Stimulated activated CD4-positive, alpha-beta T cell treated with anti-CD3 and anti-CD28 coated beads, TNF-alpha, amount 100 ng/mL, for 24 hours (primary cell): ENCODE measurements at places on chromosomes 6 and 20.

DNA sequence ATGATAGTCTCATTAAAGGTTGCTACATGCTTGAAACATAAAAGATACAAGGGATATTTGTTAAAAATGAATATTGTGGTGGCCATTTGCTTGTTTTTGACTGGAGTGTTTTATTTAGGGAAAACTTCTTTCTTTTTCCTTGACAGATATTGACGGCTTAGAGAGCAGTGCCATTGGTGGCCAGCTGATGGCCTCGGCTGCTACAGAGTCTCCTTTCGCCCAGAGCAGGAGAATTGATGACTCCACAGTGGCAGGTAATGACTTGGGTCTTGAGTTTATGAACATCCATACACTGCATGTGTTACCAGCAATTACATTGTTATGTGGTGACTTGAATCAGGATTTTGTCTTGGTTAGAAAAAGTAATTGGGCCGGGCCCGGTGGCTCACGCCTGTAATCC, 67.5 kb upstream of the PBOV1 start:
- no peak for DNase-seq

DNA sequence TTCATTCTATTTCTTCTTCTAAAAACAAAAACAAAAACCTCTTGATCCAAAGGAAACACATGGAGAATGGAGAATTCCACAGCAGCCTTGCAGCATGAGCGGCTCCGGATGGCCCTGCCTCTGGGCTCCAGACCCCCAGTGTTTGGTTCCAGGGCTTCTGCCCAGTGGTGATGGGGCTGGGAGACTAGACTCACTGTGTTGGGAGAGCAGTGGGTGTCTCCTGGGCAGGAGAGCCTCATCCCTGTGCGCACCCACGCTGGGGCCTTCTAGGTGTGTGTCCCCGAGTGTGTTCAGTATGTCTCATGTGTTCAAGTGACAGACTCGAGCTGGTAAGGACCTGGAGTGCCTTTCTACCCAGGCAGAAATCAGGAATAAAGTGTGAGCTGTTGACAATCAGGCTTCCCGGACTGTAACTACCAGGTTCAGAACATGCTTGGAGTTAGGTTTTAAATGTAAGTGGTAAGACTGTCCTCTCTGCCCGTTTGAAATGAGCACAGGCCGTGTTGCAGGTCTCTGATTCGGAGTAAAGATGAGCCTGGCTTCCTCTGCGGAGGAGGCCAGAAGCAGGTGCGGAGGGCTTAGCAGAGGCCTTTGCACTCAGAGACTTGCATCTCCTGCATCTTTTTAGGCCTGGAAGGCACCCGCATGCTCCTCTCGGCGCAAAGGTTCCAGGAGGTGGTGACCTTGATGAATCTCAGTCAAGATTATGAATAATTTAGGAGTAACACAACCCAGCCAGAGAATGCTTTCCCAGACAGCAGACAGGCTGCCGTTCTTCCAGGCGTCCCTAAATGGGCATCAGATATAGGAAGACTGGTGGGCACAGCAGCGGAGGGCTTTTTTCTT, 253.6 kb downstream of the CDH26 start:
- no peak for DNase-seq

DNA sequence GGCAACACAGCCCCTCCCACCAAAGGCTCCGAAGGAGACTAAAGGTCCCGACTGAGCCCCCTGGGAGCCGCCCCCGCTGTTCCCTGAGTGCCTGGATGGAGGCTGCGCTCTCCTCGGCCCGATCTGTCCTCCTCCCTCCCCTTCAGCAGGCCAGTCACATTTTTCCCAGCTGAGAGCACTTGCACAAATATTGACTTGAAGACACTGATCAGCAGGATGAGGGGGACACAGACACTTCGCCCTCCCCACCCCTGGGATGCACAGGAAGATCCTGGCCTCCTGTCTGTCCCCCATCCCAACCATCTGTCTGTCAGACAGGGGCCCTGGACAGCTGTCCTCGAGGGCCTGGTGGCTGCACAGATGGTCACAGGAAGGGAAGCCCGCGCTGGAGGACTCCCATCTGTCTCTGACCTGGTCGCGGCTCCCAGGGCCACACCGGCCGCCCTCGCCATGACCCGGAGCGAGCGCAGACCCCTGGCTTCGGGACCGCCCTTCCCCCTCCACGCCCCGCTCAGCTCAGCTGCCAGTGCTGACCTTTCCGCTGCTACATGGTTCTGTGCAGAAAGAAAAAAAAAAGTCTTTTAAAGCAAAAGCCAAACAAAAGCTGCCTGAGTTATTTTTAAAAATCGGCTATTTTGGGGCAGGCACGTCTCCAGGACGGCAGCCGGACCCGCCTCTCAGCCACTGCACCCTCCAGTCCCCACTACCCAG, 11.1 kb downstream of the LAMA5 start:
- no peak for DNase-seq

DNA sequence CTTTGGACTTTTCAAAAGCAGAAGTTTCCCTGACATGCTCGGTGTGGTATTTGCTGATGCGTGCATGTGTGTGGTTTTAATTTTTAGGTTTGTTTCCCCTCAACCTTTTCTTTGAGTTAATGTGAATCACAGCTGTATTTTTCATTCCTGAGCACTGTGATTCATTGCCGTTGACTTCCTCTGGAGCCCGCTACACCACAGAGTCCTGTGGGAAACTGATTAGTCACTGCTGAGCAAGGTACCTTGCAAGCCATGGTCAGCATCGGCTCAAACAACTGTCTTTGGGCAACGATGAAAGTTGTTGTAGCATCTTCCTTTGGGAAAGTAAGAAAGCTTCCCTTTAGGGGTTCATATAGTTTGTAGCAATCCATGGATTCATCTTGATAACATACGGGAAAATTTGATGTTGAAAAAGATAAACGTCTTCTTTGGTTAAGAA, 57.5 kb downstream of the RIN2 start:
- no peak for DNase-seq

- DNase-seq, result no peak
Observed at GRCh38 chr6:42093582-42094329, 43.4 kb downstream of the TAF8 start.

GRCh38 chr20:63248835-63249591, 5.2 kb downstream of the NKAIN4 start:
- no peak for DNase-seq

- no peak for DNase-seq
Observed at GRCh38 chr6:143223895-143224294, 163.2 kb downstream of the AIG1 start.

GRCh38 chr6:170298688-170299087, 7.8 kb upstream of the DLL1 start:
- DNase-seq, result no peak

GRCh38 chr6:169905041-169905807, 153.8 kb downstream of the ERMARD start:
- no peak for DNase-seq

- no peak for DNase-seq
Observed at GRCh38 chr6:118565311-118565960, 17.3 kb downstream of the PLN start.
